ENCODE measurements at places on chromosomes 5 and 9. TPM values are rescaled to one million over a fixed set of nuclear protein-coding genes. Genes with fewer than 3 reads are reported as not detected.

GRCh38 chr5:148229840-148230239 lies 8.5 kb upstream of the MARCOL start:
- DNase-seq: no peak

DNA sequence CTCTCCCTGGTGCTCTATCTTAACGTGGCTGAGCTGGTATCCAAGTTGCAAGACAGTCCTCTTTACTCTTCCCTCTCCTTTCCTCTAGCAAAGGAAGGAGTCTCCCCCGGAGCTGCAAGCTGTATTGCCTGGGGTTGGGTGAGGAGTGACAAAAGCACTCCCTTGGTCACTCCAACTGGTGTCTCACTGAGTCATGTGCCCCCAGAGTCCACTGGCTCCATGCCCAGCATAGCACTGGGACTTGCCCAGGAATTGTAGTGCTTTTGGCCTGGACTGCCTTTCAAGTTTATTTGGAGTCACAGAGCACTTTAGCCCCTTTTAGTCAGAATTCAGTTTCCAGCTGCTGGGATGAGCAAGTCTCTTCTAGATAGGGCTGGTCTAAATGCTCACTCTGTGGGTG lies 82.6 kb upstream of the FST start:
- DNase-seq: no peak

DNA sequence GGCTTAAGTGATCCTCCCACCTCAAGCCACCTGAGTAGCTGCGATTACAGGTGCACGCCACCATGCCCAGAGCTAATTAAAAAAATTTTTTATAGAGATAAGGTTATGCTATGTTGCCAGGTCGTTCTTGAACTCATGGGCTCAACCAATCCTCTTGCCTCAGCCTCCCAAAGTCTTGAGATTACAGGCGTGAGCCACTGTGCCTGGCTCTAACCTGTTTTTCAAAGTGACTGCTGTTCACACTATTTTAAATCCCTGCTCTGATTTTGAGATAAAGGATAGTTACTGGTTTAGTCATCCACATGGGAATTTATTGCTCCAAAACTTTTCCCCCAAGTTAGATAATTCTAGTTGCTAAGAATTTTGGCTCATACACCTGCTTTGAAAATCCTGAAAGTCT lies 48.2 kb upstream of the MTMR12 start:
- DNase-seq: no peak

DNA sequence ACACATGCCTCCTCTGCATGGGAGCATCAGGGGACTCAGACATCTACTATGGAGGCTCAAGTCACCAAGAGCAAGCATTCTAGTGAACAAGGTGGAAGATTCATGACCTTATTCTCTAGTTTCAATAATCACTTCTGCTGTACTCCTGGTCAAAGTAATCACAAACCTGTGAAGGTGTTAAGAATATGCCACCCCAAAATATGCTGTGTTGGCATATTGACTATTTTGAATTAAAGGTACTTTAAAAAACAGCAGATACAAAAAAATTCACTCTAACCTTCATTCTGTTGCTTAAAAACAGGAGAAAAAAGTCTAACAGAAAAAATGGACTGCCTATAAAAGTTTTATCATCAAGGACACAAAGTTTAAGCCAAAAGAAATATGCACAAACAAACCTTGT lies 607.8 kb upstream of the TYRP1 start:
- no peak for DNase-seq

MUSK gene
- not detected for polyA plus RNA-seq

DNA sequence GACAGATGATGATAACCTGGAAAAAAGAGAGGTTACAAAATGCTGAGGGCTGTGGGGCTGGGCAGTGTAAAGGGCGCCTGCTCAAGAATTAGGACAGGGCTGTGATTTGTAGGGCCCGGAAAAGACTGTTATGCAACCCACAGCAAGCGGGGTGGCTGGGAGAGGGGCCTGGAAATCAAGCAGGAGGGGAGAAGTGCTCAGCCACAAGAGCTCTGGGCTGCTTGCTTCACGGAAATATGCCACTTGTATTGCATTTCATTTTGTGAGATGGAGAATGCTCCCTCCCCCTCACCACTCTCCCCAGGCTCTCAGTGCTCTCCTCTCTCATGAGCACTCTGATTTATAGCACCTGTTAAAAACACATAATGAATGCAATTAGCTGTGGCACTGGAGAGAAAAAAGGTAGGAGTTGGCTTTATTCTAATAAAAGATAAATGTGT lies 8.4 kb upstream of the HAND1 start:
- no peak for DNase-seq

DNA sequence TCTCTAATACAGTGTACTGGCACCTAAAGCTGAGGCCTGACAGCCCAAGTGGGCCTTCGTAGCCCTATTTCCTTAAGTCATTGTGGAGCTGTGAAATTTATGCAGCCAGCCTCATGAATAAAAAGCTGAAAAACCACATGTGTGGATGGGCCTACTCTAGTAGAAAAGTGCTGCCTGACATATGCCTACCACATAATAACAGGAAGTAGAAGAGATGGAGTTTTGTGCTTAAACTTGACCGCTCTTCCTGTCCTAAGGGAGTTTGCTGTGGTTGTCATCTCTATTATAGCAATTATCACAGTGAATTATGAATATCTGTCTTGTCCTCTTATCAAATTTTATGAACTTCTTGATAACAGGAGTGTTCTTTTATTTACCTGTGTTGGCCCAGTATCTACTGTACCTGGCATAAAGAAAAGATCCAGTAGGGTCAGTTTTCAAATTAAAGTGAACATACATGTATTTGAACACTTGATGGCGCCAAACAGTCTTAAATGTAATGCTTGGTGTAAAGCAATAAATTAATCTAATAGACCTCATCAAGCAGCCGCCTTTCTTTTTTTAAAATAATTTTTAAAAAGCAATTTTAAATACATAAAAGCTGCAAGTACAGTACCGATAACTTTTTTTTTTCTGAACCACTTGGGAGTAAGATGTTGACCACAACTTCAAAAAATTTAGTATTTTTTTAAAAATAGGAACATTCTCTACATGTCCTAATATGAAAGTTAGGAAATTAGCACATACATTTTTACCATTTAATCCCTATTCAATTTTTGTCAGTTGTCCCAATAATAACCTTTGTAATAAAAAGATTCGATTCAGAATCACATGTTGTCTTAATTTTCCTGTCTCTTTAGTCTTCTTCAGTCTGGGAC lies 51.0 kb downstream of the FKTN start:
- DNase-seq: peak; percentile 27

DNA sequence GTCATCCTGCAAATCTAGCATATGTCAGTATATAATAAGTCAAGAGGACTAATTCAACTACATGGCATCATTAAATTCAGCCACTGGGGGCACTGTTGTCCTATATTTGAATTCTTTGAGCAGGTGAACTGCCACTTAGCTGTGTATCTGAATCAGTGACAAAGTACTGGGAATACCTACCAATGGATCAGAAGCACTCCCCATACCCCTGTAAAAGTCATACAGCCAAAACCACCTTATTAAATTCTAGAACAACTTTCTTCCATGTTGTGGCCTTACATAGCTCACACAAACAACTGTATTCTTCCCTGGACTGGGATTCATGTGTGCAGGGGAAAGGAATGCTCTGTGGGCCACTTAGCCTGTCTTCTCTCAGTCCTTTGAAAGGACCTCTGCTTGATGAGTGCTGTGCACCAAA lies 57.4 kb upstream of the PLPP6 start:
- DNase-seq: peak; percentile 14

KCNIP1 gene
- 11.7 TPM for polyA plus RNA-seq

DNA sequence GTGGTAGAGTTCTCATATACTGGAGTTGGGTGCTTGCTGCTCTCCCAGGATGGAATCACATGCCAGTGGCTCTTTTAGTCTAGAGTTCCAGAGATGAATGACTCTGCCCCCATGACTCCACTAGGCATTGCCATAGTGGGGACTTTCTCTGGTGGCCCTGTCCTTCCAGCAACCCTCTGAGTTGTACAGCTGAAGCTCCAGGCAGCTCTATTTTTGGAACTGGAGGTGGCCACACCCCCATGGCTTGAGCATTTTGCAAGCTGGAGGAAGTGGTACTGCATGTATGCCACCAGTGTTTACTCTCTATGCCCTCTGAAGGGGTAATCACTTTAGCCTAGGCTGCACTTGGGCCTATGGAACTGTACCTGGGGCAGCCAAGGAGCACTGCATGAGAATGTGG lies 112.6 kb downstream of the RANBP17 start:
- no peak for DNase-seq

DNA sequence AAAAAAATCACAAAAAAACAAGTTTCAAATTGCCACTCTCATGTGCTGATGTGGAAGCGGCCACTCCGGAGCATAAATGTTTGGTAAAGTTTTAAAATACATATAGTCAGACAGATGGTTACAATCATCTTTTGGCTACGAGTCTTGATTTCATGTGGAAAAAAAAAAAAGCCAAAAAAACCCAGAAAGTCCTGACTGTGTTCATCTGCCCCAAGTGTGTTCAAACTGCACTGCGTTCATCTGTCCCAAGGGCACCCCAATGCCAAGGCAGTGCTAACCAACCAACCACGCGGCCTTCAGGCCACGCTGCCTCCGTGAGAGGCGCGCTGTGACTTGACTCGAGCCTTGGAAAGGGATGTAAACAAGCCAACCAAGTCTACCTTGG lies 127.1 kb downstream of the MYO10 start:
- DNase-seq: no peak

GRCh38 chr5:154698763-154699162 lies 56.4 kb upstream of the LARP1 start:
- DNase-seq: no peak

- DNase-seq: no peak
Observed at GRCh38 chr5:150529555-150529954, 21.6 kb downstream of the NDST1 start.

GRCh38 chr5:172187118-172188032 lies 649 bp downstream of the STK10 start:
- DNase-seq: no peak

DNA sequence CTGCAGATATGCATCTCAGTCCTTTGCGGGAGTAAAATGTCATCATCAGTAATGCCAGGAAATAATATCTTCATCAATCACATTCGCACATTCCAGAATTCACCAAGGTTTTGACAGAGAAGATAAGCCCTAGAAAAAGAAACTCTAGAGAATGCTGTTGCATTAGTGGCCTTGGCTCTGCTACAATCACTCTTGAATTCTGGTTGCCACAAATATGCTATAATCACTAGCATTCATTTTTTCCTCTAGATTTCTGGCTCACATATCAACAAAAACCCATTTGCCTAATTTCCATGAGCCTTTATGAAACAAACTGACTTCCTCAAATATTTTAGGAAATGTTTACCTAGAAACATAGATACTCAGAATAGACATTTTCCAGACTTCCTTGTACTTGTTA lies 653.4 kb downstream of the ANXA1 start:
- DNase-seq: no peak

SYK gene
- 28.9 TPM for polyA plus RNA-seq

GRCh38 chr9:114820776-114821501 lies 15.1 kb upstream of the TNFSF15 start:
- no peak for DNase-seq

- no peak for DNase-seq
Observed at GRCh38 chr9:134813841-134814240, 66.8 kb upstream of the FCN2 start.

- DNase-seq: no peak
Observed at GRCh38 chr9:98226516-98226915, 28.9 kb downstream of the TBC1D2 start.

PCDHGA1 gene
- polyA plus RNA-seq: 0.78 TPM

SGTB gene
- polyA plus RNA-seq: 10.5 TPM

- DNase-seq: no peak
Observed at GRCh38 chr5:18967637-18968036, 1020.4 kb downstream of the CDH18 start.

DNA sequence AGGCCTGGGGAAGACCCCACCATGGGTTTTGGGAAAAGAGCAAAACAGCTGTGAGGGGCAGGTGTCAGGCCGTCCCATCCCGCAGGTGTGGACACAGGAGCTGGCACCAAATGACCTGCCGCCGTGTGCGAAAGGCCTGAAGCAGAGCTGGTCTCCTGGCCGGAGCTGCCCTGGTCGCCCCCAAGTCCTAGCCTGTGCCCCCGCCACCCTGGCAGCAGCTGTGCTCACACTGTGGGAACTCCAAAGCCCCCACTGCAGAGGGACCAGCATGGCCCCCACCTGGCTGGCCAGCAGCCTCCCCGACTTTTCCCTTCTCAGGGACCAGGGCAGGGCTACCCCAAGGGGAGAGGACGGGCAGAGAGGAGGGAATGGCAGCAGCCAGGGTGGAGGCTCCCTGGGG lies 88.4 kb downstream of the KCNT1 start:
- no peak for DNase-seq

SPINK14 gene
- not detected for polyA plus RNA-seq

DND1 gene
- not detected for polyA plus RNA-seq

PPP3R2 gene
- not detected for polyA plus RNA-seq

GRCh38 chr5:66896171-66896570 lies 300.0 kb downstream of the MAST4 start:
- no peak for DNase-seq

GRCh38 chr5:127969002-127969401 lies 114.6 kb upstream of the SLC12A2 start:
- DNase-seq: no peak

DNA sequence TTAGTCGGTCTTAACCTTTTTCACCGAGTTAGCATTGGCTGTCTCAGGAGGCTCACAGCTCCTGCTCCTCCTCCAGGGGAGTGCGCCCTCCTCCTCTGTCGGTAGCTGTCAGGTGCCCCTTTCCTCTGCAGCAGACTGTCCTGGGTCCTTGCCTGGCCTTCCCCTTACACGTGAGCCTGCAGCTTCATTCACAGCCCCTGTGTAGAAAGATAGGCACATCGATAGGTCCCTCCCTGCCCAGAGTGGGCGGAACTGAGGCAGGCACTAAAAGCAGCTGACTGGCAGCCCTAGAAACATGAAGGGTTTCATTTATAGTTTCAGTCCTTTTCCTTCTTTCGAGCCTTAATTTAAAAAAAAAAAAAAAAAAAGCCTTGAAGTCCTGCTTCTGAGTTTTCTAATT lies 17.2 kb downstream of the TENT4A start:
- no peak for DNase-seq

DNA sequence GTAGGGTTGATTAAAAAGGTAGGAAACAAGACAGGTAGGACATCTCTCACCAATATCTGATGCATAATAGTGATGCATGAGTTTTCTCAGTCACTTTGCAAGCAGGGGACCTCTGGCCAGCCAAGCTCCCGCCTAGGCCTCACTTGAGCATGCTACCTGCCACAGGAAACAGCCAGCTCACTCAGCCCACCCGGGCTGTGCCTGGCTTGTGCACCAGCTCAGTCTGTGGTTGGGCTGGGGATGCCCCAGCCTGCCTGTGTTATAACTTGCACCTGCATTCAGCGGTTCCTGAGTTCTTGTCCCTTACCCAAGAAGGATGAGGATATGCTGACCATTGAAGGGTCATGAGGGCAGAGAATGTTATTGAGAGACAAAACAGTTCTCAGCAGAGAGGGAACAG lies 172.8 kb upstream of the PLCXD3 start:
- DNase-seq: no peak
